Hypothalamus (tissue), 51 donors: ENCODE measurements at places on chromosomes 3 and 15.

DNA sequence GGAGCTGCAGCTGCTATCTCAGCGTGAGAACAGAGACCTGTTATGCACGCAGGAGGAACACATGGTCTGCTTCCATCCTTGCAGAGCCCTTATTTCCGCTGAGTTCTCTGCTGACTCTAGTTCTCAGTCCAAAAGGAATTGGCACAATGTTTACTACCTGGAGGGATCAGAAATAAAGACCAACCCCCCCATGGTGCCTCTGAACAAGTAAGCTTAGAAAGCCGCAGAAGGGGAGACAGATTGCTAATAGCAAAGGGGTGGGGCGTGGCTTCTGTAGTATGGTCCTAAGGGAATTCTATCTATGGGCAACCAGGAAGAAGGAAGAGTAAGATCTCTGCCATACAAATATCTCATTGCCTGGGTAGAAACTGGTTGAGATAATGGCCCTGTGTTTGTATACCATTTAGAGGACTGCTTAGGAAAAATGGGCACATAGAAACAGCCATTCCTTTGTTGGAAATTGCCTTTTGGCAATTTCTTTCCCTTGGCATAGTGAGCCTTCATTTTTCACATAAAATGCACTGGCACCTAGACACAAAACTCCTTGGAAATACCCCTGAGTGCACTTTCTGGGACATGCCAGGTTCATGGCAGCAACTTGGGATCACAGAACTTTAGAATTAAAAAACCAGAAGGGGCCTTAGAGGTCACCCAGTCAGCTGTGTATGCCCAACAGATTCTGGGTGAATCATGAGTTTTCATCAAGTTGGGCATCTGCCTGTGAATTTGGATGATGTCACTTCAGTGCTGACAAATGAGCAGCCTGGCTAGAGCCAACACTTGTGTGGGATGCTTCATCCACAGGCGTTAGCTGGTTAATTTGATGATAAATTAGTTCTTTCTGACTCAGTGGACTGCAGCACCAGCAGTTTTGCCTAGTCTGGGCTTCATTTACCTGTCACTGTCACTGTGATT, 57.4 kb upstream of the STXBP5L start:
- DNase-seq: no peak

DNA sequence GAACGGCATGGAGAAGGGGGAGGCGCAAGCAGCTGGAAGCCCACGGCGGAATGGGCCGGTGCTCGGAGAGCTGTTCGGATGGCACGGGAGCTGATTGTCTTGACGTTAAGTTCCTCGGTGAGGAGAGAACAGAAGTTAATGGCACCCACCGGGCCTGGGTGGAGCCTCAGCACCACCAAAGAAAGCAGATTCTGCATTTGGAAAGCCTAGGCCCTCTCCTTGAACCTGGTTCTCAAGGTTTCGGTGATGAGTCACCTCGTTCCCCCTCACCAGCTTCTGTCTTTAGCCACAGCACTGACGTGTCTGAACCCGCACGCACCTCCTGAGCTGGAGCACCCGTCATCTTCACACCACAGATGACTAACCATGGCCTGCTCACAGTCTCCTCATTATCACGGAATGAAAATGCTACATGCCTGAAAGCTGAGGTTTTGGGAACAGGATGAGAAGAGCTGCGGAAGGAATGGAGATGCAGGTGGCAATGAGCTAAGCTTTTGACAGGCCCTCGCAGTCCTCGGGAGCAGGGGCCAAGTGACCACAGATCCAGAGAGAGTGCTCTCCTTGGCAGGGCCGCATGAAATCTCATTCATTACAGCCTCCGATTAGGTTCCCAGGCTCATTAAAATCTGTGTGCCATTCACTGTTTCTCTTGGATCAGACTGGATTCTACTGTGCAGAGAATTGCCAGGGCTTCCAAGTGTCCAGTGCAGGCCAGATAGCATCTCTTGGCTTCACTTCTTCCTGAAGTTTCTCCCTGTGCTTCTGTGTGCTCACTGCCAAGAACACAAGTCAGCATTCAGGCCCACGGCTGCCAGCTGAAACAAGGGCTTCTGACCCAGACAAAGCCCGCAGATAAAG, 96.3 kb upstream of the DLG1 start:
- no peak for DNase-seq

GRCh38 chr15:77717333-77717990, 84.8 kb upstream of the LINGO1 start:
- no peak for DNase-seq

- DNase-seq: no peak
Measured at GRCh38 chr3:181458857-181459256, 252.9 kb upstream of the SOX2 start.

GRCh38 chr3:55270976-55271375, 216.1 kb downstream of the WNT5A start:
- DNase-seq: no peak

DNA sequence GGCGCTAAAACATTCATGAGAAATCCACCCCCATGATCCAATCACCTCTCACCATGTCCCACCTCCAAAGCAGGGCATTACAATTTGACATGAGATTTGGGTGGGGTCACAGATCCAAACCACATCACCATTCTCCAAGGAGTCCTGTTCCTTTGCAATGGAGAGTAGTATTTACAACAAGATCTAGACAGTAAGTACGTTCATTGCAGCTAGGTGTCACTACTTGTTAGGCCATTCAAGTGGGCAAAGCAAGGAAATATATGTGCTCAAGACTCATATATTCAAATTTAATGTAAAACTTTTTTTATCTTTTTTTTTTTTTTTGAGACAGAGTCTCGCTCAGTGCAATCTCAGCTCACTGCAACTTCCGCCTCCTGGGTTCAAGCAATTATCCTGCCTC, 79.3 kb downstream of the AQP9 start:
- no peak for DNase-seq

GRCh38 chr3:127753338-127753737, 69.0 kb downstream of the MGLL start:
- DNase-seq: no peak

- no peak for DNase-seq
Measured at GRCh38 chr15:51732646-51733045, 4.8 kb downstream of the LYSMD2 start.

DNA sequence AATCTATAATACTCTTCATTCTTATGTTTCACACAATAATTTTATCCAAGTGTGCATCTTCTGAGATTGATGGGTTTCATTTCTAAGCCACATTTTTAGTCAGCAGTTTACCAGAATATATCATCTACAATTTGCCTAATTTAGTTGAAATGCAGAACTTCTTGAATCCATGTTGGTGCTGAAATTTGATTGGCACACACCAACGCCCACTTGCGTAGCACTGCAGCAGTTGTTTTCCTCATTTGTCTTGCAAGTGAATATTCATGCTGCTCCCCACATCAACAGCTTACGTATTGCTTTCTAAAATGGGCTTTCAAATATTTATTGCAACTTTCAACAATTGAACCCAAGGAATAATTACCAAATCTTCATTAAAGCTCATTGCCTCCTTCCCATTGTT, 87.8 kb upstream of the CTDSPL start:
- no peak for DNase-seq

GRCh38 chr3:45057557-45057956, 31.5 kb downstream of the CLEC3B start:
- no peak for DNase-seq

- no peak for DNase-seq
Measured at GRCh38 chr3:154191520-154191919, 70.3 kb downstream of the ARHGEF26 start.

DNA sequence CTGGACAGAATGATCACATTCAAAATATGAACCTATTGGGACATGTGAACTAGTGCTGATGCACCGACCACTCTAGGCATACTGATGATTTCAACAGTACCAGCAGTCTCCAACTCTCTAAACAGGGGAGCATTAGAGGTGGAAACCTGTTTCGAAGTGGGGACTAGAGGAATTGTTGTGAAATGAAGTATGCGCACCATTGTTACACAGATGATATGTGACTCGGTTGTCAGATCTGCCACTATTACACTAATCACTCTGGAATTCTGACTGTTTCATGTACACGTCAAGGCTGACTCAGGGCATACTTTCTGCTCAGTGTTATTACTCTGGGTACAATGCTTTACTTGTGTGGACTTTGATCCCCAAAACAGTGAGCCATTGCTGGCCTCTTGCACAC, 198.2 kb upstream of the UBE2E2 start:
- DNase-seq: no peak

- DNase-seq: no peak
Measured at GRCh38 chr15:98715890-98716443, 67.6 kb downstream of the IGF1R start.

DNA sequence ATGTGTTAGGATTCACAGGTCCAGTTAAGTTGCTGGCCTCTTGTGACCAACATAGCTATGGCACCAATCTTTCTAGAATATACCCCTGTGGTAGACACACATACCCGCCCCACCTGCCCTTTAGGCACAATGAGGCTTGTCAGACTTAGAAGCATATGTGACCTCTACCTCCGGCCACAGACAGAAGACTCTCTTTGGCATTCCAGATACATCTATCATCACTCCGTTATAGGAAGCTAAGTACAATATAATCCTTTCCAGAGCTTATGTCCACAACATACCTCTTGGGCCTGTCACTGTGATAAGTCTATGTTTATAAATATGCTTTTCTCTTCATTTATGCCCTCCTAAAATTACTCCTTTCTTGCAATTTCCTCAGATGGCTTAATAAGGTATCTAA, 39.8 kb downstream of the CD47 start:
- DNase-seq: no peak

DNA sequence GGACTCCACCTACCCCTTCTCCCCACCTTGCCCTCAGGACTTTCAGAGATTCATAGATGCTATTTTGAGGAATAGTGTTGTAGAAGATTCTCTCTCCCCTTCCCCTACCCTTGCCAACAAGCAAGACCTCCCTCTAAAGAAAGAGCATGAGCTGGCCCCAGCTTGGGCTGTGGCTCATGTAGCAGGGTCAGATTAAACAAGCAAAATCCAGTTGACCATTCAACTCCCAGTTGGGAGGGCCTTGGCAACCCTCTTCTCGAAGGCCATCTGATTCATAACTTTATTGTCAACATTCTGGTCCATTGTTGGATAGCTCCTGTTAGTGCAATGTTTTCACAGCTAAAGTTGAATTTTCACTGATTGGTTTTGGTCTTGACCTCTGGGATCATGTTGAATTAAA, 41.1 kb downstream of the TNFAIP8L3 start:
- DNase-seq: no peak

GRCh38 chr15:41605566-41605965, 46.6 kb downstream of the TYRO3 start:
- DNase-seq: no peak

DNA sequence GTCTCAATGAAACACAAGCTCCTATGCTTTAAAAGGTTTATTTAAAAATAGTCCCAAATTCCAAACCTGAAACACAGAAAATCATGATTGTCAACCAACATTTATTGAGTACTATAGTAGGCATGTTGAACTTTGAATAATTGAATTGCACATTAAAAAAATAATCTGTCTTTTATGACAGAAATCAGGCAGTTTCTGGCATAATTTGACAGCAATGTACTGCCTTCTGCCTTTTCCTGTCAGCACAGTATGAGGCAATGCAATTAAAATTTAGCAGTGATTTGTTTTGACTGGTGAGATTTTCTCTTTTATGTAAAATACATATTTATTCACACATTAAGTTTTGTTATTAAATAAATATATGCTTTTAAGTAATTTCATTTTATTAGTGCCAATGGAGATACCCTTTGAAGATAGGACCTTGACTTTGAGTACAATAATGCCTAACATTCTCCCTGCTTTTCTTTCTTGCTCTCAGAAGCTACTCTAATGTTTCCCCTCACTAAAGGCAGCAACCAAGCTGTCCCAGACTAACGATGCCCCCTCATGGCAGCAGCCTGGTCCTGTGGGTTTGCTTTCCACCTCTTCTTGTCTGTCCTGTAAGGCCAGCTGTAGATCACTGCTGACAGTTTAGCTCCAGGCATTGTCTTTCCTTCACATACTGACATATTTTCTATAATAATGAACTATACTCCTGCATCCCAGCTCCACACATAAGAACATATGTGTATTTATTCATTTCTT, 346.7 kb downstream of the IL20RB start:
- DNase-seq: no peak

DNA sequence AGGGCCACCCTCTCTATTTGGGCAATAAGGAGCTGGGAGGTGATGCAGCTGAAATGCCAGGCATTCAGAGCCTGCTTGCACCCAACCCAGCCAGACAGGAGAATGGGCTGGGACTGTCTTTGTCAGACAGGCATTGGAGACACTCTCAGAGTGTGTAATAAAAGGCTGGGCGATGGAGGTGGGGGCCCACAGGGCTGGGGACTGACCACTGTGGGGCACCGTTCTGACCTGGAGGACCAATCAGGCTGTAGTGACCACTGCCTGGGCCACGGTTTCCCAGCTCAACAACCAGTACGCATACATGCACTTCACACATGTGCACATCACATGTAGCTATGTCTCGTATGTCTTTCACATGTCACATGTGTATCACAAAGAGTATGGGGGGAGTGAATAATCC, 5.7 kb upstream of the IGDCC3 start:
- DNase-seq: no peak
